Right cardiac atrium (tissue), 5 donors: ENCODE measurements at places on chromosomes 7 and 10. TPM values are rescaled to one million over a fixed set of nuclear protein-coding genes. Genes with fewer than 3 reads are reported as not detected.

The EN2 gene
- total RNA-seq: not detected

The PPP1R17 gene
- not detected for total RNA-seq

The FOXI2 gene
- total RNA-seq: 0.06 TPM

The FAM25C gene
- not detected for total RNA-seq

The SEMA3A gene
- 7.4 TPM for total RNA-seq

The AFAP1L2 gene
- total RNA-seq: 6.1 TPM

The SPACDR gene
- total RNA-seq: not detected

The DEPP1 gene
- total RNA-seq: 28.0 TPM

The PIP gene
- total RNA-seq: not detected

The NRG3 gene
- 1.4 TPM for total RNA-seq

The DNAJB9 gene
- total RNA-seq: 40.8 TPM

The TSPAN12 gene
- total RNA-seq: 59.3 TPM

The CCNJ gene
- total RNA-seq: 3.9 TPM

The IGFBP3 gene
- total RNA-seq: 96.5 TPM

The ASAH2 gene
- total RNA-seq: 3.7 TPM

The DRGX gene
- not detected for total RNA-seq

The CRTAC1 gene
- 16.7 TPM for total RNA-seq

The RSPH10B gene
- not detected for total RNA-seq

The MACC1 gene
- not detected for total RNA-seq

The AKR1B15 gene
- total RNA-seq: not detected

The XRCC2 gene
- total RNA-seq: 0.22 TPM

The CFAP46 gene
- 1.6 TPM for total RNA-seq
